SW 1271 (cell line): ENCODE measurements at places on chromosomes 3 and 15.

DNA sequence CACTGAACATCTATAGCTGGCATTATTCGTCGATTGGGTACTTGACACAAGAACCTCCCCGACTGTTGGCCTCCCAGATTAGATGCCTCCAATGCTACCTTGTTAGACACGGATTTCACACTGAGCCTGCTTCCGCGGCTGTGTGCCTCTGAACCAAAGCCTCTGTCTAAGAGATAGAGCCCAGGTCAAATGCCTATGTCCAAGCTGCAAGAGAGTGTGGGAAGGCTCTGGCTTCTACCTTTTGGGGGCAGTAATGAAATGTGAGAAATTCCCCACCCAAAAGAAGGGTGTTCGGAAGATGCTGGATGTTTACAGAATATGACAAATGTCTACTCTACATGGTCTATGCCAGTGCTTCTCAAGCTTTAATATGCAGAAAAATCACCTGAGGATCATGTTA is 2.0 kb upstream of the RPUSD2 start:
- no peak for DNase-seq

GRCh38 chr15:96403071-96403470 is 72.6 kb downstream of the NR2F2 start:
- DNase-seq, result no peak

- no peak for DNase-seq
Measured at GRCh38 chr3:170419557-170420087, 954 bp downstream of the CLDN11 start.

GRCh38 chr15:58766290-58766689 is 4.8 kb upstream of the MINDY2 start:
- no peak for DNase-seq

- no peak for DNase-seq
Measured at GRCh38 chr15:98150084-98150483, 189.6 kb downstream of the ARRDC4 start.

- no peak for DNase-seq
Measured at GRCh38 chr3:113265231-113265630, 53.9 kb downstream of the BOC start.

- DNase-seq, result no peak
Measured at GRCh38 chr3:180277041-180277440, 240.3 kb upstream of the PEX5L start.

- no peak for DNase-seq
Measured at GRCh38 chr15:82585072-82585471, 44.8 kb upstream of the RPS17 start.

DNA sequence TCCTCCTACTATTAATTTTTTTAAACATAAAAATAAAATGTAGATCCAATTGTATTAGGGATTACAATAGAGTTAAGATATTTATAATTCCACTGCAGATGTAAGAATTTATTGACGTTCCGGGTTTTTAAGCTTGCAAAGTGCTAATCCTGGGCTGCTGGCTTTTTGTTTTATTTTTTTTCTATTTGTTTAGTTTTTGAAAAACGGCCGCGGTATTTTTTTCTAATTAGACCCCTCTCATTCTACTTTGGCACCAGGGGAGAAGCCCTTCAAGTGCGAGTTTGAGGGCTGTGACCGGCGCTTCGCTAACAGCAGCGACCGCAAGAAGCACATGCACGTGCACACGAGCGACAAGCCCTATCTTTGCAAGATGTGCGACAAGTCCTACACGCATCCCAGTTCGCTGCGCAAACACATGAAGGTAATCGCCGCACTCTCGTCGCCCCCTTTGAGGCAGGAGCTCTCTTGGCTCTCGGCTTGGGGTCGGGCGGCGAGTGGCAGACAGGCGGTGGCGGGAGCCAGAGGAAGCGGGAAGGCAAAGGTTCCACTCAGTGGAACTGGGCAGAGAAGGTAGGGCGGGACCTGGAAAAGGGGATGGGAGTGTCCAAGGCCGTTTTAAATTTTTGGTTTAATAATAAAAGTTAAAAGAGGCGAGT is 3.2 kb downstream of the ZIC1 start:
- DNase-seq, result no peak

GRCh38 chr3:42755681-42756578 is 17.1 kb downstream of the CCDC13 start:
- DNase-seq, result no peak

DNA sequence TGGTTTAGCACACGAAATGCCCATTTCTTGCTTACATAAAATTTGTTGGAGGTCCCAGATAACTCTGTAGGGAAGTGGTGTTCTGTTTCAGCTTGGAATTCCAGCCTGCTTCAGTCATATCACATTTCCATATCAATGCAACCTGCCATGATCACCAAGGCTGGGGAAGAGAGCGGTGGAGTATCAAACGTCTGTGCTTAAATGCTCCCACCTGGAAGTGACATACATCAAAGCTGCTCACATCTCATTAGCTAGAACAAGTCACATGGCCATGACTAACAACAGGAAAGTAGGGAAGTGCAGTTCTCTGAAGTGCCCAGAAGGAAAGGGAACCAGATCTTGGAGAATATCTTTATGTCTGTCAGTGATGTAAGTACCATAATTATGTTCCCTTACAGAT is 130.2 kb upstream of the CFAP20DC start:
- DNase-seq, result no peak

GRCh38 chr3:3448468-3448867 is 269.0 kb upstream of the CRBN start:
- DNase-seq, result no peak

DNA sequence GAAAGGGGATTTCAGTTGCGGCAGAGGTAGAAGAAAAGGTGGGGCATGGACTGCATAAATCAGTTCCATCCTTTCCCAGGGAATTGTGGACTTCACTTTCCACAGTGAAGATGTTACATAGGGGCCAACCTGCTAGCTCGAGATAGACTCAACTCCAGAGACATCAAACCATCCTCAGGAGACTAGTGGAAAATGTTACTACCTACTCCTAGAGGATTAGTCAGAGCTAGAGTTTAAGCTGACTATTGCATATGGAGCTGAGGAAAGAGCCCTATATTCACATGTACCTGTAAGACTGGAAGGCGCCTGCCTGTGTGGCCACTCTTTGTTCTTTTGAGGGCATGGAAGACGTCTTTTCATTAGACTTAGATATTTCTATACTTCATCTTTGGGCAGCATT is 69.2 kb downstream of the KLHL25 start:
- DNase-seq, result no peak

DNA sequence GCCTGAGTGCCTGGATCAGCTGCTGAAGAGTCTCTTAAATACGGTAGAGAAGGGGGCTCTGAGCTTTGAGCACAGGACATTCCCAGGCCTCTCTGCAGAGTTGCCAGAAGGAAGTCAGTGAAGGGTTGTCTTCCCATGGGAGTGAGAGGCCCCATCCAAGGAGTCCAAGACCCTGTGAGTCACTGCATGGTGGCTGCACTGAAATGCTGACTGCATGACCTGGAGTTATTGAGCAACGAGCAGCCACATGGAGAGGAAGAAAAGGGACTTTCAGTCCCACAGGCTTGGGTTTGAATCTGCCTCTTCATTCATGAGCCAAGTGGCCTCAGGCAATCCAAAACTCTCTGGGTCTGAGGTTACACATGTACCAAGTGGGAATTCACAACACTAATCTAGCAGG is 69.6 kb upstream of the RASGRF1 start:
- DNase-seq, result no peak

GRCh38 chr15:101114166-101114565 is 137.7 kb downstream of the CHSY1 start:
- DNase-seq, result no peak

DNA sequence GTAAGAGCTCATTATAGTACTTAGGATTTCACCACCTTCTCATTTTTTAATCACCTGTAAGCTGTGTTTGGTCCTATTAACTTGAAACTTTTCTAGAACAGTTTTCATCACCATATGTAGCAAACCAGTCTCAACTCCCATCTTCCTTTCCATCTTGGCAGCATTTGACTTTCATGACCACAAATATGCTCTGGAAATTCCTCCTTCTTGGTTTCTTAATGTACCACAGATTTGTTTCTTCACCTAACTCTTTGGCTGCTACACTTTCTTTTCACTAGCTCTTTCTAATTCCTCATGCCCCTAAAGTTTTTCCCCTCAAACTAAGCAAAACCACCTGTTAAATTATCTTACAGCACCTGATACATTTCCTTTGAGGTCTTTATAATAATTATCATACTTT is 13.2 kb upstream of the NMB start:
- no peak for DNase-seq

- no peak for DNase-seq
Measured at GRCh38 chr3:8658306-8659212, 14.0 kb upstream of the SSUH2 start.

DNA sequence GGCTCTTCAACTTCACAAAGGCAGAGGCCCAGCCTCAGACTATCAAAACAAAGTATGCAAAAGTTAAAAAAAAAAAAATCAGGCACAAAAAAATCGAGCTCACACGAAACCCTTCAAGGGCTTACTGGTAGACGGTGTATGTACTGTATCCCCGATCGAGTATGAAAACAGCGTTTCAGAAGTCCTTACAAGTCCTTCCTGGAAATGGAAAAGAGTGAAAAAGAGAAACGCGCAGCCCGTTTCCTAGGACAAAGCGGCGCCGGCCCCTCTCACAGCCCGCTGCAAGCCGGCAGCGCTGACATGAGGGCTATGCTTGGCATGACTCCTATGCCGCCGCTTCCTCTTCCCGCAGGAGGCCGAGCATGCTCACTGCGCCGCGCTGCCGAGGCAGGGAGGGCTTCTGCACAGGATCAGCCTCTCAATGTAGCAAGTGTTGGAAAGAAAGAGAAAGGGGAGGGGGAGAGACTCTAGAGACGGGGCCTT is at the start of gene VGLL4:
VGLL4 (minus strand) TSS at position 311 of the 483 bp plus-strand sequence. CDS start 397 bp downstream, outside the sequence.
- DNase-seq, result peak; percentile 89

DNA sequence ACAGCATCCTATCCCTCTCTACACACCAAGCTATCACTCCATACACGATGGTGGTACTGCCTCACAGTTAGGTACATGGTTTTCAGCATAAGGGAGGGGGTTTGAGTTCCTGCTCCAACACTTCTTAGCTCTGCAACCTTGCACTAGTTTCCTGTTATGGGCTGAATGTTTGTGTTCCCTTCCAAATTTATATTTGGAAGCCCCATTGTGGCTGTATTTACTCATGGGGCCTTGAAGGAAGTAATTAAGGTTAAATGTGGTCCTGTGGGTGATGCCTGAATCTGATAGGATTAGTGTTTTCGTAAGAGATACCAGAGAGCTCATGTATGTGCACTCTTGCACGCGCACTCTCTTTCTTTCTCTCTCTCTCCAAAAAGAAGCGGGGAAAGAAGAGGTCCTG is 259.4 kb downstream of the RORA start:
- DNase-seq, result no peak

GRCh38 chr3:195140816-195141793 is 129.9 kb downstream of the XXYLT1 start:
- no peak for DNase-seq

DNA sequence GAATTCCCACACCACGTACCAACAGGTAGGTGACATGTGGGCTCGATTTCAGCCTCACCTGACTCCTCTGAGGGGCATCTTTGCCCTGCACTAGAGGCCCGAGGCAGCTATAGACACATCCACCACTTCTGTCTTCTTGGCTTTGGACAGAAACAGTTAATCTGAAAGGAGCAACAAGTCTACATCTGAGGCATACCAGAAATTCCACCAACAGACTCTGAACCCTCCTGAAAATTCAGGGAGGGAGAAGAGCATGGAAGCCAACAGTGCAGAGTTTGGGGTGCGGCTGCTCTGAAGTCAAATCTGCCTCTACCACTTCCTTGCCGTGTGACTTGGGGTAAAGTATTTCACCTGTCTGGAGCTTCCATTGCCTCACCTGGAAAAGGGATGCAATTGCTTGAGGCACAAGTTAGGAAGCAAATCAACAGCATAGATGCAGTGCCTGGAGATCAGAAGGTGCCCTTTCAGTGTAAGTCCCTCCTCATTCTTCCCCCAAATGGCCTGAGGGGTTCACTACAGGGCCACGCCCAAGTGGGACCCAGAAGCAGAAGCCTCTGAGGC is 119.8 kb downstream of the SHQ1 start:
- DNase-seq, result no peak

DNA sequence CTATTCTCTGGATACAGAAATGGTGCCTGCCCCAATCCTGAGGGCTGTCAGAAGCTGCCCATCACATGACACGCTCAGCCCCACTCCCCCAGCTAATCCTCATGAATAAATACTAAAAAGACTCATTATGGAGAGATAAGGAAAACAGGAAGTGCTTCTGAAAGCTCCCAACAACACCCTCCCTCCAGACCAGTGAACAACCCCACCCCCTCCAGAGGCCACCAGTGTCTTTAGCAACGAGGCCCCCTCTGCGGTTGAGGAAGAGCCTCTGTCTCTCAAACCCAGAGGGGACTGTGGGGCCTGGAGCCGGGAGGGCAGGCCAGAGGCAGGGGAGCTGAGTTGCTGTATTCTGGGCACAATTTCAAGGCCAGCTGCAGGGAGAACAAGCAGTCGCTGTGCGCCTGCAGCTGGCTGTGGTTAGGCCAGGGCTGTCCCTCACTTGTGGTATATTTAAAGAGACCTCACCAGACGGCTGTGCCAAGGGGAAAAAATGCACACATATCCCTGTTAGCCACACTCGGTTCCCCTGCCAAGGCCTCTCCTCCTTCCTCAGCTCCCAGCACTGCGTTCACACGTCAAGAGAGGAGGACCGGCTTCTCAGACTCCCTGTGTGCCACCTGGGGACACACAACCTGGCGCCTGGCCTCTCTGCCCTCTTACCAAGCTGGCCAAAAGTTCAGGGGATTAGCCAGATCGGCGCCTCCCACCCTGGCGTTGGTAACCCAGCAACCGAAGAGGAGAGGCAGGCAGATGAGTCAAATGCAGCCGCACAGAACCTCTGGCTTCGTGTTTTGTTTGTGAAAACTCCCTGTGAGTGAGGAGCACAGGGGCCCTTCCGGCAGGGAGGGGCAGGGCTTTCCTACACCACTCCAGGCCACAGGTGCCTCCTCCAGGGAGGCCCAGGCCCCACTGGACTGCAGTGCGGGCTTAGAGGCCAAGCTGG is 101.2 kb upstream of the ETV5 start:
- no peak for DNase-seq

- no peak for DNase-seq
Measured at GRCh38 chr3:110564674-110565073, 506.9 kb upstream of the NECTIN3 start.

- DNase-seq, result no peak
Measured at GRCh38 chr3:151557068-151557840, 96.4 kb upstream of the IGSF10 start.

DNA sequence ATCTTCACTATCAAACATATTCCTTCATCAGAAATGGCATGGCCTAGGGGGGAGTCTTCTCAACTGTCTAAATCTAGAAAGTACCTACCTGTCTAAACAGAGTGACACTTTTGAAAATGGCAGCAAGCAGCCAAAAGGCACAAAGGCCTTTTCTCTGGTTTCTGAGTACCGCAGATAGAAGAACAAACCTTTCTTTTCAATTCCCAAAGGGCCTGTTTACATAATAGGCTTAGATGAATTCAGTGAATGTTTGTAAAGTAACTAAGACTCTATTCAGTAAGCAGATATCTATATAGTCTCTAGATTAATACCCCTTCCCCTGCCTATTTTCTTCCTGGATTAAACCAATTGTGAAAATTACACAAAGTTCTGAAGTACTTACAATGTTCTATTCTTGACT is 7.1 kb downstream of the MYEF2 start:
- DNase-seq, result no peak

- DNase-seq, result no peak
Measured at GRCh38 chr3:42800251-42800650, 4.0 kb downstream of the HIGD1A start.

- no peak for DNase-seq
Measured at GRCh38 chr3:183619010-183619409, 16.4 kb upstream of the KLHL24 start.

- no peak for DNase-seq
Measured at GRCh38 chr3:196340466-196340865, 2.3 kb upstream of the TM4SF19 start.
